ENCODE measurements at places on chromosomes 3 and 15.

DNA sequence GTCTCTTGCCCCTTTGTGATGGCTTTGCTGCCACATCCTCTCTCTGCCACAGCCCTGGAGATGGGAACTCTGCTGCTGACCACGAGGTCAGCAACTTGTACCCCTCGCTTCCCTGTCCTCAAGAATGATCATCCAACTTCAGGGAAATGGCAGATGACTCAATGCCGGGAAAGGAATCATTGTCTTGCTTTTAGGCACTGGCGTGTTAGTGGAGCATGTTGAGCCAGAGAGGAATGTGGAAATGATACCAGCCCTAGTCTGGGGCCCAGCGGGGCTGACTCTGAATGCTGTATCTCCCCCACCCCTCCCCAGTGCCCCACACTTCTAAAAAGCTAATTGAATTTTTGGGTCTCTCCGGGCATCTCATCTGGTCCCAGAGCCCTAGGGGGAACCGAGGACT is 184.9 kb upstream of the BHLHE40 start:
- peak; percentile 7 for DNase-seq

DNA sequence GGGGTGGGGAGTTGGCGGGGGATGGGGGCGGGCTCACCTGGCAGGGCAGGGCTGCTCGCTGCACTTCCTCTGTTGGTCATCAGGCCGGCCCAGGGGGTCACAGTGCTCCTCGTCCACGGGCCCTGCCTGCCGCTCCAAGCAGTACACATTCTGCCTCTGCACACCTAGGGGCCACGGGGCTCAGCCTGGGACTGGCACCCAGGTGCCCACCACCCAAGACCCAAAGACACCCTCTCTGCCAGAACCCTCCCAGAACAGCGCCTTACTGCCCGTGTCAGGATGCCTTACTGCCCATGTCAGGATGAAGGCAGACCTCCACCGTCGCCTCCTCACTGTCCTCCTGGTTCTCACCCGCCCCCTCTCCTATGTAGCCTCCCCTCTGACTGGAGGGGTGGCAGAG is 43.2 kb downstream of the ADAMTS7 start:
- DNase-seq = no peak

- no peak for DNase-seq
These were observed 480.7 kb upstream of the DPPA4 start for GRCh38 chr3:109818081-109818480.

DNA sequence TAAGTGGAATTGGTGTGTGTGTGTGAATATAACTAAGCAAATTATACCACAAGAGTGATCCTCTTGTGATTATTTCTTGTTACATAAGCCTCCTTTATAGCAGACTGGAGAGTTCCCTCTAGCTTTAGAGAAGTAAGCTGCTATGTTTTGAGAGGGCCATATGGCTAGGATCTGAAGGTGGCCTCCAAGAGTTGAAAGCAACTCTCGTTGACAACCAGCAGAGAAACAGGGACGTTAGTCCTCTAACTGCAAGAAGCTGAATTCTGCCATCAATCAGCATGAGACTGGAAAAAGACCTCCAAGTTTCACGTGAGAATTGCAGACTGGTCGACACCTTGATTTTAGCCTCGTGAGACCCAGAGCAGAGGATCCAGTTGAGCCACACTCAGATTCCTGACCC is 278.5 kb upstream of the ZNF717 start:
- DNase-seq = no peak

DNA sequence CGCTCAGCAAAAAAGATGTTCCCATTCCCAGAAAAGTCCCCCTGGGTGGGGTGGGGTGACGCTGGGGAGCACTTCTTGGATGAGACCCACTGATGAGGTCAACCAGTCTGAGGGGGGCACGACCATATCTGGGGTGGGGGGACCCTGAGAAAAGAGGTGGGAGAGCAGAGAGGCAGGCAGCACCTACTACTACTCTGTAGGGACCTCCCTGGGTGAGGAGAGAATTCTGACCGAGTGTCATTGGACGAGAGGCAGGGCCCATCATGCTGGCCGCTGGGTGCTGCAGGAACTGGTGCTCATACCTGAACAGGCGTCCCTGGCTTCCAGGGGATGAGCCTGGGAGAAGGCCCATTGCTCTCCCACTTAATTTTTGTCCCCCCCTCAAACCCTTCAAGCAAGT is 158.8 kb downstream of the KLF13 start:
- no peak for DNase-seq

GRCh38 chr3:31027191-31027761 is 132.8 kb upstream of the GADL1 start:
- no peak for DNase-seq

All from amniotic epithelial cell (primary cell).